Lung (tissue), 17 donors: ENCODE measurements at places on chromosomes 6 and 20. TPM values are rescaled to one million over a fixed set of nuclear protein-coding genes. Genes with fewer than 3 reads are reported as not detected.

Gene PLN
- 12.3 TPM for total RNA-seq

Gene SLC24A3
- 8.4 TPM for total RNA-seq

Gene HTR1E
- total RNA-seq = not detected

Gene CLDN20
- not detected for total RNA-seq

Gene ARMC12
- total RNA-seq = 0.52 TPM

Gene OTOR
- total RNA-seq = not detected

Gene OSTM1
- total RNA-seq = 18.1 TPM

Gene HCK
- total RNA-seq = 94.3 TPM

Gene AIF1
- total RNA-seq = 86.0 TPM

Gene NKX2-4
- not detected for total RNA-seq

Gene C6orf15
- not detected for total RNA-seq

Gene HTR1B
- not detected for total RNA-seq

Gene CTCFL
- total RNA-seq = not detected

Gene GPR6
- not detected for total RNA-seq

Gene SIGLEC1
- 3.7 TPM for total RNA-seq

Gene ATRN
- 29.0 TPM for total RNA-seq

Gene MRAP2
- total RNA-seq = 2.0 TPM

Gene PMEPA1
- total RNA-seq = 44.0 TPM

Gene ARG1
- 5.0 TPM for total RNA-seq

Gene XKR7
- total RNA-seq = 0.03 TPM

Gene RBM24
- total RNA-seq = 3.0 TPM

Gene ARMH2
- 3.2 TPM for total RNA-seq

Gene PRKN
- 5.7 TPM for total RNA-seq

Gene SCUBE3
- 1.4 TPM for total RNA-seq

Gene SLC17A3
- not detected for total RNA-seq

Gene DPPA5
- not detected for total RNA-seq

Gene SAMHD1
- 184 TPM for total RNA-seq
